ENCODE measurements at places on chromosomes 1 and 21. TPM values are rescaled to one million over a fixed set of nuclear protein-coding genes. Genes with fewer than 3 reads are reported as not detected.

RAB3B gene
- 0.72 TPM for polyA plus RNA-seq

DNA sequence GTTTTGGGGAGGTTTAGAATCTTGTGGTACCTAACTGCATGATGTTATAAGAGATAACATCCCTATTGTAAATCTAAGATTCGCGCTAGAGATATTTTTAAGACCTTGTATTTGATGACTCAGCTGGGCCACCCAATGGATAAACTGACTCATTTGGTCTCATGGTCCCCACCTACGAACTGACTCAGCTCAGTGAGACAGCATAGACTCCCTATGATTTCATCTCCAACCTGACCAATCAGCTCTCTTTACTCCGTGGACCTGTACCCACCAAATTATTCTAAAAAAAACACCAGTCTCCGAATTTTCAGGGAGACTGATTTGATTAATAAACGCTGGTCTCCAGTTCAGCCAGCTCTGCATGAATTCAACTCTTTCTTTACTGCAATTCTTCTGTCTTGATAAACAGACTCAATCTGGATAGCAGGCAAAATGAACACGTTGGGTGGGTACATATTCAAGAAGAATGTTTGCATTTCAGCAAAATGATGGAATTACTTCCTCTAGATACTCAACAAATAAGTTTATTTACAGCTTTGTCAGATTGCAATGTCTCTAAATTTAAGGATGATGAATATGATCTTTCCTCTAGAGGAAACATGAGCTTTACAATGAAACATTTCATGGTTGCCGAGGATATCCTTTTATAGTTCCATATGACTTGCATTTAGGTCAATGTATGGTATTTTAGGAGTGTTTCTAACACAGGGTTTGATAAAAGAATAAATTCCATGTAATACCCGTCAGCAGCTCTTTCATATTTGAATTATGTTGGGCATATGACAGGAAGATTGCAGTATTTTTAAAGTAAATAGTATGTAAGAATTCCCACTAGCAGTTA, 516.6 kb upstream of the RGS18 start:
- H3K27ac ChIP-seq = no peak overlapping the region
- H3K36me3 ChIP-seq = no peaks in the 10 kb centered on the region
- H3K4me1 ChIP-seq = no peaks in the 10 kb centered on the region

ERG gene
- 1.7 TPM for polyA plus RNA-seq

DNA sequence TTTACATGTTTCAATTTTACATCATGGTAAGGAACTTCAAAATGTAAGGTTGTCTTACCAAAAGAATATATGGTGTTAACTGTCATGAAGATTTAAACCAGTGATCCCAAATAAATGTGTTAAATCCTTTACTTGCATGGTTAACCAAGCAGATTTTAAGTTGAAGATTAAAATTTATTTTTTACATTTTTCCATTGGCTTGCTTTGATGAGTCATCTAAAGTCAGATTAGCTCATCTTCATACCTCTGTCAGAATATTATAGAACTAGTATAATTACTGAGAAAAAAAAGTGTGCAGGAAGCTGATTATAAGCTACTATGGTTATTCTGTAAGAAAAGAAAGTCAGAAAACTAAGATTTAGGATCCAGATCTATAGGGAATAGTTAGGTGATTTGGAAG, 95.3 kb upstream of the DPH5 start:
- H3K36me3 ChIP-seq = no peaks in the 10 kb centered on the region
- H3K4me1 ChIP-seq = no peaks in the 10 kb centered on the region
- H3K27me3 ChIP-seq = no peaks in the 10 kb centered on the region
- no peak overlapping the region for H3K27ac ChIP-seq

GRCh38 chr1:185957441-185958363, 223.5 kb downstream of the HMCN1 start:
- H3K36me3 ChIP-seq = no peaks in the 10 kb centered on the region
- H3K27me3 ChIP-seq = no peaks in the 10 kb centered on the region
- H3K27ac ChIP-seq = no peak overlapping the region
- DNase-seq = no peak
- no peak overlapping the region for H3K4me3 ChIP-seq
- no peaks in the 10 kb centered on the region for H3K4me1 ChIP-seq

GRCh38 chr1:9068981-9069325, 482 bp downstream of the SLC2A5 start:
- no peaks in the 10 kb centered on the region for H3K4me1 ChIP-seq
- no peaks in the 10 kb centered on the region for H3K27me3 ChIP-seq
- H3K4me3 ChIP-seq = no peak overlapping the region
- no peaks in the 10 kb centered on the region for H3K36me3 ChIP-seq
